Left forelimb (tissue), 1 donor: ENCODE measurements at places on chromosomes 7 and 10.

- DNase-seq, result no peak
Measured at GRCh38 chr10:69073736-69074364, 14.1 kb upstream of the SRGN start.

DNA sequence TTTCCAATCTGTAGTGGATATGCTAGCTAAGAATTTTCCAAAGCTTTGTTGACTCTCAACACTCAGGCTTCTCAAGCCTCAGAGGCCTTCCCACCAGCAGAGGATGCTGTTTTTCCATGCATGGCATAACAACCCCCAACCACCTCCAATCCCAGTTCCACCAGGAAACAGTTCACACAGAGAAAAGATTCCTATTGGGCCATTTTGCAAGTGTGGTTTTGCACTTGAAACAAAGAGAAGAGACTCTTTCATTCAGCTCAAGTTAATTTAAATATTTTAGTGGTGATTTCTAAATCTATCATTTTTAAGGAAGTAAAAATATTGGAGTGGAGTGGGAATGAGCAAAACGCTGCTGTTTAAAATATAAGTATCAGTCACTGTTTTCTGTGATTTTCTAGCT is 105.6 kb upstream of the COL1A2 start:
- peak; percentile 72 for DNase-seq

DNA sequence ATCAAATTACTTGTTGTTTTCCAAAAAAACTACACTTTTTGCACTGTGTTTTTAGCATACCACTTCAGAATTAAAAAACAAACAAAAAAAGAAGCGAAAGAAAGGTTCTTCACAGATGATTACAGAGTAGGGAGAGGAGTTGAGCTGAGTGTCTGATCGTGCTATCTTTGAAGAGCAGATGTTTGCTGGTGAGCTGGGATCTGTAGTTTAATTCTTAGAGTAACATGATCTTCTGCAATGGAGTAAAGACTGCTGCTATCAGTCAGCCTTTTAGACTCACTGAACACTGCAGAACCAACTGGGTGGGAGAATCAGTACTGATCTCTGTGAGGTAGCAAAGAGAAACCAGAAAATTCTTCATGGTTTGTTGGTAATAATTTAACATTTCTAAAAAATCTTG is 1197.8 kb upstream of the SORCS1 start:
- DNase-seq, result no peak

DNA sequence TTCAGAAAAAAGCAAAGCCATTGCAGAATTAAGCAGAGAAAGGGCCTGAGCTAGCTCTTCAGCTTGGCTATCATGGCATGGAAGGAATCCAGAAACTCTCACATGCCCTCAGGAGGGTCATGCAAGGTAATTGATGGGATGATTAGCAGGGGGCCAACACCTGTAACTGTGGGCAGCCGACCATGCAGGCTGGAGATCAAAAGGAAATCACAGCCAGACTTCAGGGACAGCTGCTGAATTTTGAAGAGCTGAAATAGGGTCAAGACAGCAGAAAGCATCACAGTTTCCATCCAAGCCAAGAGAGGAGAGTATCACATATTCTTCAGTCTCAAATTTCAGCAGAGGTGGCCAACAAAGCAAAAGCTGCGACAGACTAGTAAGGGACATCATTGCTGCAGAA is 239.6 kb upstream of the STEAP1 start:
- no peak for DNase-seq

DNA sequence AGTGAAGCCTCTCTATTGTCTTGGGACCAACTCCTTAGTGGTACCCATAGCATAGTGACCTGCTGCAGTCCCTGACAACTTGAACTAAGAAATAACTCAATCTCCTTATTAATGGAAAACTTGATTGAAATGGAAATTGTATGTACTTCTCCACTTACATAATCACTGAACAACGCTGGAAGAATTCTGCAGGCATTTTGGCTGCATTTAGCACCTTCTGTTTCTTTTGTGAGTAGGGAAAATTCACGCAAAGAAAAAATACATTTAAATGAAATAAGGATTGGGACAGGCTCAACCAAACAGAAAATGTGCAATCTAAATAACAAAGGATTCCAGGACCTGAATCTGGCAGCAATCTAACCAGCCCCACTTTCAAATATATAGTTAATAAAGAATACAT is 126.9 kb upstream of the GHITM start:
- DNase-seq, result no peak

- no peak for DNase-seq
Measured at GRCh38 chr7:5615190-5616070, 166.0 kb downstream of the RNF216 start.

- no peak for DNase-seq
Measured at GRCh38 chr10:71978988-71979691, 14.9 kb downstream of the CHST3 start.

GRCh38 chr10:96830511-96831199 is 1.4 kb upstream of the LCOR start:
- no peak for DNase-seq

- no peak for DNase-seq
Measured at GRCh38 chr7:140390466-140391190, 7.7 kb downstream of the SLC37A3 start.

DNA sequence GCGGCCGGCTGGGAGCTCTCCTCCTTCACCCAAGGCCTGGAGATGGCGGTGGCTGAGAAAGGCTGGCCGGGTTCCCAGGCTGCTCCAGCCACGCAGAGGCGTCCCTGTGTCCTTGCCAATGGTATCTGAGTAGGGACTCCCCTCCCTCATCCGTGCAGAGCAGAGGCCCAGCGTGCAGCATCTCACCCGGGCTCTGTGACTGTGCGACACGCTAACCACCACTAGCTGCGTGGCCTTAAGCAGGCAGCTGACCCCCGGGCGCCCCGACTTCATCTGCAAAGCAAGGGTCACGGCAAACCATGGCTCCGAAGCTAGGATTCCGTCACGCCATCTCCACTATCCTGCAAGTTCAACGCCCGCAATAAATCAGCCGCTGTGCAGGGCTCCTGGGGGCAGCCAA is 47.2 kb upstream of the TNRC18 start:
- no peak for DNase-seq

GRCh38 chr7:112122798-112123197 is 83.4 kb downstream of the DOCK4 start:
- no peak for DNase-seq

- DNase-seq, result no peak
Measured at GRCh38 chr7:13886356-13886755, 103.1 kb downstream of the ETV1 start.

GRCh38 chr7:516606-517456 is 2.8 kb downstream of the PDGFA start:
- DNase-seq, result no peak

- no peak for DNase-seq
Measured at GRCh38 chr10:104903433-104903832, 262.3 kb downstream of the SORCS3 start.

DNA sequence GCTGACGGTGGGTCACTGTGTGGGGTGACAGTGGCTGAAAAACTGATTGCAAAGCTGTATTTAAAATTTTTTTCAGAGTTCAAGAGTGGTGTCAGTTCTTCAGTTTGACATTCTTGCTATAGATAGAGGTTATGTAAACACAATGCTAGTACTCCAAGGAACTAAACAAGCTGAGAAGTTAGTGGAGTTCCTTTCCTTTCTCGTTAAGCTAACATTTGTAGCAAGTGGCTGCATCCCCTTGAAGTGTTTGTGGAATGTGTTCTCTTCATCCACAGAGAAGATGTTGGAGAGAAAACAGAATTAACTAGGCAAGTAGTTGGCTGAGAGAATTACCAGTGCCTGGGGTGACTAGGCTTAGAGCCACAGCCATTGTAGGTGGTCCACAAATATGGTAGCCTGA is 15.8 kb downstream of the CCNY start:
- DNase-seq, result no peak

GRCh38 chr10:16893664-16894063 is 76.4 kb upstream of the RSU1 start:
- DNase-seq, result no peak

DNA sequence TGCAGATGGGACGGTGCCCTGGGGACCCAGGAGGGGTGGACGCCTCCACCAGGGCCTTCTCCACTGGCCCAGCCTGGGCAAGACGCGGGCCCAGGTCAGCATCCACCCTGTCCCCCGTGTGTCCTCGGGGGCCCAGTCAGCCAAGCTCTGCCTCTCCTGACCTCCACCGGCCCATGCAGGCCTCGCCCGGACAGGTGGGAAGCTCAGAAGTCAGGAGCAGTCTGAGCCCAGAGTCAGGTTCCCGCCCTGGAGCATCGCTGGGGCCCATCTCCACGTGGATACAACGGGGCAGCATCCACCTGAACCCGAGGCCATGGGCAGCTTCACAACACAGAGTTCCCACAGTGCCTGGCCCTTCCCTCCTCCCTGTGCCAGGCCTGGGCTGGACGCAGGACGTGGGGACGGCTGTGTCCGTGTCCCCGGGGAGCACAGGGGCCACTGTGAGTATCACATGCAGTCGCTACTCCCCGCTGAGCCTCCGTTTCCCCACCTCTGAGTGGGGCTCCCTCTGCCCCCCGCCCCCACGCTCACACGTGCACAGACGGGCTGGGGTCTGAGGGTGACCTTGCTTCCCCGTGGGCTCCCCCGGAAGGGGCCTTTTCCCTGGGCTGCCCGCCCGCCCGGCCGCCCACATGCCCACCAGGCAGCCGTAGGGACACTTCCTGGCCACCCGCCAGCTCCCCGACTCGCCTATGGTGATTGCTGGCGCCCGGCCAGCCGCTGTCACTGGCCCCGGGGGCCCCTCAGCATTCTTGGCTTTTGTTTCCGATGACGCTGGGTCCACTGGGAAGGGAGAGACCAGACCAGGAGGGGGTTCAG is 64.3 kb downstream of the PDGFA start:
- DNase-seq, result no peak

- DNase-seq, result no peak
Measured at GRCh38 chr10:89296220-89296648, 5.6 kb upstream of the IFIT2 start.

DNA sequence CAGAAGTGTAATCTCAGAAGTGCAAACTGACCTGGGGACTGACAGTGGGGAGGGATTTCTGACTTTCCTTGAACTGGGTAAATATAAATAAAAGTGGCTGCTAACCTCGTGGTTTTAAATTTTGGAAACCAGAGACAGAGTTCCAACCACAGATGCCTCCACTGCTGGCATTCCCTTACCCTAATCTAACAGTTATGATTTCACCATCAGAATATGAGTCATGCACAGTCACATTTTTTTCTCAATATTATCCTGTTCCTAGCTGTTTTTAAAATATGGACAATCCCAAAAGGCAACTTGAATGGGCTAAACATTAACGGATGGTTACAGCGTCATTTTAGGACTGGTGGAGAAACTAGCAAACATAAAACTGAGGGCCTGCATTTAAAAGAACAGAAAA is 264.3 kb upstream of the INHBA start:
- no peak for DNase-seq

- no peak for DNase-seq
Measured at GRCh38 chr10:35304649-35305048, 31.7 kb upstream of the CCNY start.

DNA sequence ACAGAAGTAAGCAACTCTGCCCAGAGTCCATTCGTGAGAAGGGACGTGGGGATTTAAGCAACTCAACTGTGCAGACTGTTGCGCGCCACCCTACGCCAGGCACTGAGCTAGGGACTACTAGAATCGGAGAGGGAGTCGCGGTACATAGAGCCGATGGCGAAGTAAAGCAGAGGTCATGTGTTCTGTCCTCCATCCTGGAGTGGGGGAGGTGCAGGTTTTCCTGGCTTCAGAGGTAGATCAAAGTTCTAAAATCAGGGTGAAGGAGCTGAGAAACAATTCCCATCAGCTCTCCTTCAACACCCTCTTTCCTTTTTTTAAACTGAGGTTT is 23.2 kb downstream of the SLC35G1 start:
- no peak for DNase-seq

DNA sequence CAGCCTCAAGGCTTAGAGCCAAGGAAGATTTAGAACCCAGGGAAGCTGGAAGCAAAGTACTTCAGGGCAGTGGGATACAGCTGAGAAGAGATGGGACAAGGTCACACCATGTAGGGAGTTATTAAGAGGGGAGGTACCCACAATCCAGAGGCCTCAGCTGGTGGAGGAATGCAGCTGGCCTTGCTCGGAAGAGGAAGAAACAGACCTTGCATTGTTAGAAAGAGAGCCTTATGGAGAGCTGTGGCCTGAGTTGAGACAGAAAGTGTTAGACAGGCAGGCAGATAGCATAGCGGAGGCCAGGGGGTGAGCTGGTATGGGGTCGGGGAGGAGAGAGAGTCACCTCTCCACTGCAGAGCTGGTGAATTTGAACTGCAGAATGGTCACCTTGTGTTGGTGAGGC is 173.1 kb downstream of the JCAD start:
- no peak for DNase-seq

DNA sequence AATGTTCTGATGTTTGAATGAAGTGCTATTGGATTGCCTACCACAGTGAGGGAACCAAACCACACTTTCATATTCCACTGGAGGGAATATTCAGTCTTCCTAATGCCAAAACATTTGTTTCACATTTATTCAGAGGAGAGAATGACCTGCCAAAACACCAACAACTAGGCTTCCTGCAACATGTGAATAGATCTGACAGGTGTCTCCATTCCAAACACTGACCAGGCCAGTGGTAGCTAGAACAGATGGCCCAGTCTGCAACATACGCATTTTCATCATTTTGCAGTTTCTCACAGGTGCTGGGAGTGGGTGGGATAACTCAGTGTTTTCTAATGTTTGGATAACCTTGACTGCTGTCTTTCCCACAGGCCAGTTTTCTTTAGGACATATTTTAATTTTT is 110.0 kb downstream of the RELN start:
- DNase-seq, result no peak

DNA sequence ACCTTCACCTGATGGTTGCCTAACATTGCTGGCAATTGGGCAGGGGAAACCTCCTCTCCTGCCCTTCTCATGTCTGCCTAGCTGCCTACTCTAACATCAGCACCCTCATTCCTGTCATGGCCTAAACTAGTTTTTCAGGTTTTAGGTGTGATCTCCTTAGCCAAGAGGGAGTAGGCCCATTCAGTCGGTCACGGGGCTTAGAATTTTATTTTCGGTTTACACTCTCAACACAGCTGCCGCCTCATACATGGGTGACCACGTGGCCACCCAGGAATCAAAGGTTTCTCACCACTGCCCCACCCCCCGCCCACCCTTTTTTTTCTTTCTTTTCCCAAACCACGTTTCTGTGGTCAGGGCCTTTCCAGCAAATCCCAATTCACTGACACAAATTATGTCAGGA is 97.2 kb downstream of the RALA start:
- no peak for DNase-seq

- DNase-seq, result peak; percentile 95
Measured at GRCh38 chr10:131900350-131901152, at the start of gene PPP2R2D. Gene PPP2R2D (plus strand): TSS chr10:131901008. CDS start chr10:131901149, 141 bp downstream.

GRCh38 chr10:3248526-3249306 is 76.1 kb upstream of the PITRM1 start:
- no peak for DNase-seq

GRCh38 chr10:31120392-31120791 is 88.7 kb upstream of the ZNF438 start:
- DNase-seq, result no peak

DNA sequence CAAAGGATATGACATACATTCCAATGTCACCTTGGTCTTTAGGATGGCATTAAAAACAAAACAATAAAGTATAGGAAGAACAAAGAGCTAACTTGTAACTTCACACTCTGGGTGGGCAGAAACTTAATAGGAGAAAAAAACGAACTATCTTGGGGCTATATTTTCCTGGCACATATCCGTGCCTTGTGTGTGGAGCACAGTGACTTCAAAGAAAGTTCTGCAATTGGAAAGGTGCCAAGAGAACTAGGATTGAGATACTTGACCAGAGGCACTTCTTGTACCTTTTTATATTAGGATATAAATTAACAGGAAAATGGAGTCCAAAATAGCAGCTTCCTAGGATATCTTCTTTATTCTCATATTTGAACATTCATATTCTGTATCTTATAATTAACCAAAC is 148.4 kb downstream of the SEMA3D start:
- no peak for DNase-seq
